ENCODE measurements at places on chromosomes 5 and 9.

DNA sequence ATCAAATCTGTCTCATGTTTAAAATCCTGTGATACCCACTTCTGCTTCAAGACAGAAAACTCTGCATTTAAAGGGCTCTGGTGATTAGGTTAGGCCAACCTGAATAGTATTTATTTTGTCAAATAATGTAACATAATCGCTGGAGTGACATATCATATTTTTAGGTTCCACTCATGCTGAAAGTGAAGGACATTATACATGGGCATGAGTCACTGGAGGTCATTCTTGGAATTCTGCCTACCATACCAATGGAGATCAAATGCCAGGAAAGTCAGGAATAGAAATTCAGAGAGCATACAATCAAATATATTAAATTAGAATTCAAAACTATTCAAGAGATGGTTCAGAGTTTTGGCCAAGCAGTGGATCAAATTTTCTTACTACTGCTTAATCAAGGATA, 97.1 kb upstream of the PRSS3 start:
- DNase-seq, result no peak

DNA sequence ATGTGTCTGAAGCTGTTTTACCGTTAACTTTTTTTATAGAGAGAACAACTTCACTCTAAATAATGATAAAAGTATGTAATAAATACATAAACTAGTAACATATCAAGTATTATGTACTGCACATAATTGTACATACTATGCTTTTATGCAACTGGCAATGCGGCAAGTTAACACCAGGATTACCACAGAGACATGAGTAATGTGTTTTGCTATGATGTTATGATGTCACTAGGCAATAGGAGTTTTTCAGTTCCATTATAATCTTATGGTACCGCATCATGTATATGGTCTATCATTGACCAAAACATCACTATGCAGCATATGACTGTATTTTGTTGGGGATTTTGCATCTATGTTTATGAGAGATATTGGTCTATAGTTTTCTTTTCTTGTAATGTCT, 326.4 kb upstream of the TARS1 start:
- DNase-seq, result no peak

DNA sequence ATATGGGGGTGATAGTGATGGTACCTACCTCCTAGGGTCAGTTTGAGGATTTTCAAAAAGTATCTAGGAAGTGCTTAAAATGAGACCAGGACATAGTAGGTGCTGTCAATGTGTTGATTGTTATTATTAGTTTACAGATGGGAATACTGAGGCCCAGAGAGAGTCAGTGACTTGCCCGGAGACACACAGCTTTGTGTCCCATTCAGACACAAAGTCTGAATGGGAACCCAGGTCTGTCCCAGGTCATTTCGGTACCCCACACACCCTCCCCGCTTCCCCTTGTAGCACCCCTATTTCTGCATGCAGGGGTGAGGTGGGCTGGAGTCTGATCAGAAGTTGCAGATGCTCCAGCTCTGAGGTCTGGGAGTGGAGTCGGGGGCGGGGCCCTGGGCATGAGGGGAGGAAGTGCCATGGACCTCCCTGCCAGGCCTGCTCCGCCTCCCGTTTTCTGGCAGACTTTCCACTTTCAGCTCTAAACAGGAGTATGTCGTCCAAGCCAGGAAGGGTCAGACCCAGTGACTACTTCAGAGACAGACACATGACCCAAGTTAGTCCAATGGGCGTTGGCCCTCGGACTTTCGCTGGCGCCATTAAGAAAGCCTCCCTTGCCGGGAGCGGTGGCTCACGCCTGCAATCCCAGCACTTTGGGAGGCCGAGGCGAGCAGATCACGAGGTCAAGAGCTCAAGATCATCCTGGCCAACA, 3.2 kb upstream of the DBN1 start:
- DNase-seq, result no peak

DNA sequence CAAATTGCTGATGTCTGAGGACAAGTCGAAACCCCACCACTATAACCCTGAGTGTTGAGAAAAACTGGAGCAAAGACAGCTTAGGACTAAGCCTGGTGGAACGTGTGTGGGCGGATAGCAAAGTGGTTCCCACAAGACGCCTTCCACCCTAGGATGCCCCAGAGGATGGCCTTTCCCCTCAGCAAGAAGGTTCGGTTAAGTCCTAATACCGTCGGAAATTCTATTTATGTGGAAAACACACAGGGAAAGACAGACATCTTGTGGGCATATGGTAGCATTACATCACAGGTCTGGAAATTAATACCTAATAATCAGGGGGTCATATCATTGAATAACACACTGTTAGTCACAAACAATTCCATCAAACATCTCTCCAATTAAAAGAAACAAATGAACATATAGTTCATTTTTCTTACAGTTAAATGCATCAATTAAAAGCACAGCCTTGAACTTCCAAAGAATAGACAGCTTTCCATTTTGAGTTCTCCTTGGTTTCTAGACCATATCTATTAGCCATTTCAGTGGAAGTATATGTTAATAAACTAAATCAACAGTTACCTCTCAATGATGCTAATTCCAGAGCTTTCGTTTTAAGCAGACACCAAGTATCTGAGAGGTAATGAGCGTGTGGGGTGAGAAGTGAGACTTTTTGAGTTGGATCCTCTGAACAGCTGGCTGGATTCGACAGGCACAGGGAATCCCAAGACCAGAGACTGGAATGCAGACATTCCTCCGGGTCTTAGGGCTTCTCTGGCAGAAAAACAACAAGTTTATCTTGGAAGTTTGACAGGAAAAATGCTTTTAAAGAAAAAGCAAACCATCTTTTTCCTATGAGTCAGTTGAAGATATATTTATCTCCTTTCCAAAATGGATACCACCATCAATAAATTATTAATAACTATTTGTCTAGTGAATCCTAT, 2.9 kb upstream of the ICE1 start:
- DNase-seq, result no peak

GRCh38 chr9:99192786-99193465, 28.8 kb downstream of the ALG2 start:
- DNase-seq, result no peak
